ENCODE measurements at places on chromosomes 5 and 9. TPM values are rescaled to one million over a fixed set of nuclear protein-coding genes. Genes with fewer than 3 reads are reported as not detected.

Gene OR2V2
- not detected for total RNA-seq

Gene ARID3C
- 0.14 TPM for total RNA-seq

Gene CDKN2B
- total RNA-seq, result 4.0 TPM

Gene C6
- not detected for total RNA-seq

Gene TCERG1
- total RNA-seq, result 106 TPM

Gene TMEM174
- total RNA-seq, result not detected

Gene TTC39B
- 23.4 TPM for total RNA-seq

Gene C9orf153
- 0.25 TPM for total RNA-seq

Gene SLIT3
- total RNA-seq, result 0.64 TPM

Gene LMX1B
- total RNA-seq, result not detected

Gene BSPRY
- 7.4 TPM for total RNA-seq

Data from T-helper 2 cell treated with Interferon-gamma antibody and Interleukin-4, amounts not matched to agents 100 ng/mL and 5 ng/mL, for 36 hours (primary cell).